DMS53 (cell line): ENCODE measurements at places on chromosomes 7 and 10.

GRCh38 chr7:147245274-147245673 lies 1128.7 kb downstream of the CNTNAP2 start:
- peak; percentile 70 for DNase-seq

DNA sequence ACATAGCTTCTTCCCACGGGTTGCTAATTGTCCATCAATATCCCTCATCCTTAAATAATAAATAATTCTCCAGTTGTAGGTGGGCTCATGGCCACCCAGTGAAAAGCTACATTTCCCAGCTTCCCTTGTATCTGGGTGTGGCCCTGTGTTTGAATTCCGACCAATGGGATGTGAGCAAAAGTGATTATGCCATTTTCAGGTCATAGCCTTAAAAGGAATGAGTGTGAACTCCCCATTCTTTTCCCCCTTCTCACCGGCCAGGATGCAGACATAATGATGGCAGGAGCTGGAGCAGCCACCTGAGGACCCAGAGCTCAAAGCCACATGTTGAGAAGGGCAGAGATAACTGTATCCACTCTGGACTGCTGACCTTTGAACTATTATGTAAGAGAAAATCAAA lies 30.3 kb upstream of the CALU start:
- no peak for DNase-seq

GRCh38 chr7:41333511-41333910 lies 369.4 kb downstream of the INHBA start:
- DNase-seq = no peak

- no peak for DNase-seq
Observed at GRCh38 chr7:91843831-91844230, 36.7 kb downstream of the MTERF1 start.

GRCh38 chr7:151501676-151502075 lies 18.0 kb downstream of the RHEB start:
- DNase-seq = no peak

DNA sequence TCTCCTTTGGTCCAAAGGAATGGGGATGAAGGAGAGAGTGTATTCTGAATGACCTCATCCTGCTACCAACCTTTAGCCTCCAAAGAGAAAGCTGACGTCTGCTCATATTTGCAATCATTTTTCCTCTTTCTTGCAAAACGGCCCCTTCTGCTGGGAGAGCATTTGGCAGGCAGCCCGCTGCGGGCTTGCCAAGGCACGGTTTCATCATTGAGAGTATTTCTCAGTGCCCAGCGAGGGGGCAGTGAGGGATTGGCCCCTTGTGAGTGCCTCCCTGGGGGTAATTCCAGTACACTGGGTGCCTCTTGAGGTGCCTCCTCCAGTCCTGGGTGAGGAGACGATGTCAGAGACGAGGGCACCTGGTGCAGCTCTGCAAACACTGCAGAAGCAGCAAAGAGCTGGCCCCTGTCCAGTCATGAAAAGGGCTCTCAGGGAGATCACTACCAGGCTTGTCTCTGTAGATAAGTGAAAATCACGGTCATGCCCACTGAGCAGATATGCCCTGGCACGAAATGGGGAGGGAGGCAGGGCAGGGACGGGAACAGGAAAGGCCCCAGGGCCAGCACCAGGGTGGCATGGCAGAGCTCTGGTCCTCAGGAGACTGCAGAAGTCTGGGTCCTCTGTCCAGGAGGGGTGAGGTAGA lies 48.7 kb upstream of the SHH start:
- DNase-seq = no peak

DNA sequence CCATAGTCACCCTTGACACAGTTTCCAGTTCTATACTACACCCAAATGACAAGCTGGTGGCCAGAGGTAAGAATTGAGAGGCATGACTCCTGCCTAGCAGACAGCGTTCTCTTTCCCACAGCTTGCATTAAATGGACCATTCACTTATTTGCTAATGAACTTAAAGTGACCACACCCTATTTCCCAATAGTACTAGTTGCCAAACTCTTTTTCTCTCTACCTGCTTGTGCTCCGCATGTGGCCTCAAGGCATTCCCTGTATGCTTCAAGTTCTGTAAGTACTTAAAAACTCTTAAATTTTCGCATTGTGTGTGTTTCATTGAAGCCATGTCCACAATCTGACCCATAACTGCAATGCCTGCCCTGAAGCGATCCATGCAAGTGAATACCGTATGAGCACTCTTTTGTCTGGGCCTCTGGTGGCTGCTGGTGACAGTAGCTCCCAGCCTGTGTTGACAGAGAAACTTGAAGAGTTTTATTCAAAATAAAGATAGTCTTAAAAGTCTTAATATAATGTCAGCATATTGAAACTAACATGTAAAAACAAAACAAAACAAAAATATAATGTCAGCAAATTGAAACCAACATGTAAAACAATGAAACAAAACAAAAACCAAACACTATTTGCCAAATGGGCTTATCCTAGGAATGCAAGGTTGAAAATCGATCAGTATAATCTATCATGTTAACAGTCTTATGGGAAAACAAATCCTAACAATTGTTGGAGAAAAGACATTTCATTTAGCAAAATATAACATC lies 73.6 kb downstream of the CCSER2 start:
- no peak for DNase-seq

- peak; percentile 92 for DNase-seq
Observed at GRCh38 chr7:129144095-129144833, at the start of gene TSPAN33. TSS of gene TSPAN33 (plus strand) at chr7:129144707. CDS start at chr7:129144981, 274 bp downstream.

DNA sequence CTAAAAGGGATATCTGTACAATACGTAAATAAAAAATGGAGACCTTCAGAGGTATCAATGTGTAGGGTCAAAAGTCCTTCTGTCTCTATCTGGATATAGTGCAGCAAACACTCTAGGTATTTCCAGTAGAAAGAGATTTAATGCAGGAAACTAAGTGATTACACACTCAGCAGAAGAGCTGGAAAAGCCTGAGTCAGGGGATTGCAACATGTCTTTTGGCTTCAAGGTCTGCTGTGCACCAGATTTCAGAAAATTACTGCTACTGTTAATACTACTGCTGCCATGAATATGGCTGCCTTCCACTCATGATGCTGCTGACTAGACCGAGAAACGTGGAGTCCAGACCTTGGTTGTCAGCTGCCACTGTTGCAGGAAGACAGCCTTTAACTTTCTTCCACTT lies 94.9 kb upstream of the DLX6 start:
- no peak for DNase-seq

DNA sequence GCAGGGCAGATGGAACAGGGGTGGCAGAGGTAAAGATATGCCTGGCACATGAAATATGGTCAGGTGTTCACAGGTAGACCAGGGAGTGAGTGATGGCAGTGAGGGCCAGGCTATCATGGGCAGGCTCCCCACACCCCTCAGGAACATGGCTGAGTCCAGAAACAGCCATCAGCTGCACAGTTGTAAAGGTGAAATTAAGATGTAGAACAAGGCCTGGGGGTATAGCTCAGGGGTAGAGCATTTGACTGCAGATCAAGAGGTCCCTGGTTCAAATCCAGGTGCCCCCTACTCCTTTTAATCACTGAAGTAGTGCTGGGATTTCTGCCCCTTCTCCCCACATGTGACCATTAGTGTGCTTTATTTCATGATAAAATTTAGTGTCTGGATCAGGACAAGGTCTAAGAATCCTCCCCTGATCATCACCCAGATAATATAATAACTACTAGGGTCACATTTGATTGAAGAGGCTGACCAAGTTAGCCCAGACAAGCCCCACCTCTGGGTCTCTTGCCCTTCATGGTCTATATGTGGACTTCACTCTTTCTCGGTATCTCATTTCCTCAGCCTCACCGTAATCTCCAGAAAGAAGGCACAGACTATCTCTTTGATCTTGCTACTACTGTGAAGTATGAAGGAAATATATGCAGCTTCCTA lies 69.0 kb downstream of the ZNF783 start:
- peak; percentile 32 for DNase-seq

DNA sequence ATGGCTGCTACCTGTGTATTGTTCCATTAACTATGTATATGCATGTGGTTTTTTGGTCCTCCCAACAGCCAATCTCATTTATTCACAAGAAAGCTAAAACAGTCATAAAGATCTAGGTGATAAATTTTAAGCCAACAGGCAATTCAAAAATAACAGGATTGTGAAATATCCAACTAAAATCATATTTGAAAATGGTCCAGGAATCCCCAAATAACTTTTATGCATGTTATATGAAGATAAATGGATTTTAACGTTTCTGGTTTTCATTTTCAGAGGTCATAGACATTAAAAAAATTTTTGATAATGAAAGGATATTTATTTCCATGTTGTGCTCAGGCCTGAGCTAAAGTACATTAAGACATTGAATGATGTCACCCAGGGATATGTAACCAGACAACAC lies 96.8 kb upstream of the JAZF1 start:
- DNase-seq = no peak

- no peak for DNase-seq
Observed at GRCh38 chr10:121698336-121698735, 100.1 kb upstream of the FGFR2 start.

DNA sequence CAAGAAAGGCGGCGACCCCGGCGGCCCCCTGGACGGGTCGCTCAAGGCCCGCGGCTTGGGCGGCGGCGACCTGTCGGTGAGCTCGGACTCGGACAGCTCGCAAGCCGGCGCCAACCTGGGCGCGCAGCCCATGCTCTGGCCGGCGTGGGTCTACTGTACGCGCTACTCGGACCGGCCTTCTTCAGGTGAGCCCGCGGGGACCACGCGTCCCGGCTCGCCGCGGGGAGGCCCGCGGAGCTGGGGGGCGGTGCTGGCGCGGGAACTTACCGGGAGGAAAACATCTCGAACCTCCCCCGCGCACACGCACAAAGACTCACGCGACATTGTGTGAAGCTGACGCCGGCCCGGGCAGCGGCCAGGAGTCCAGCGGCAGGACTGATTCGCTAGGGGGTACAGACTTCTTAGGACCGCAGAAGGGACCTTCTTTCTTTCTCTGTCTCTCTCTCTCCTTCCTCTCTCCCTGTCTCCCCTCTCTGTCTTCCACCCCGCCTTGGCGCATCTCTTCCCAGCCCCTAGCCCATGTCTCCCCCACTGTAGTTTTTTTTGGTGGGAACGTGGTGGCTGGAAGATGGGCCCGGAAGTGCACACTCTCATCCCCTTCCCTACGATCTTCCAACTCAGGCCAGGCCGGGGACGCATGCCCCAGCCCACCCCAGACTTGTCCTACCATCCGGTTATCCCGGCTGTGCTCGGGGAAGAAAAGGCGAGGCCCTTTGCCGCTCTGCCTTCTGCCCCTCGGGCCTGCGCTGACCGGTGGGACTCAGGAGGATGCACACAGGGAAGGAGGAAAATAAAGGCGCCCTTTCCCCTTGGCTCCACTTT lies 1.2 kb downstream of the EN2 start:
- no peak for DNase-seq

- DNase-seq = peak; percentile 71
Observed at GRCh38 chr10:14184841-14185315, 145.8 kb downstream of the FRMD4A start.

GRCh38 chr10:91367127-91367531 lies 43.0 kb upstream of the HECTD2 start:
- no peak for DNase-seq

- DNase-seq = no peak
Observed at GRCh38 chr10:110057456-110057855, 49.7 kb downstream of the ADD3 start.

DNA sequence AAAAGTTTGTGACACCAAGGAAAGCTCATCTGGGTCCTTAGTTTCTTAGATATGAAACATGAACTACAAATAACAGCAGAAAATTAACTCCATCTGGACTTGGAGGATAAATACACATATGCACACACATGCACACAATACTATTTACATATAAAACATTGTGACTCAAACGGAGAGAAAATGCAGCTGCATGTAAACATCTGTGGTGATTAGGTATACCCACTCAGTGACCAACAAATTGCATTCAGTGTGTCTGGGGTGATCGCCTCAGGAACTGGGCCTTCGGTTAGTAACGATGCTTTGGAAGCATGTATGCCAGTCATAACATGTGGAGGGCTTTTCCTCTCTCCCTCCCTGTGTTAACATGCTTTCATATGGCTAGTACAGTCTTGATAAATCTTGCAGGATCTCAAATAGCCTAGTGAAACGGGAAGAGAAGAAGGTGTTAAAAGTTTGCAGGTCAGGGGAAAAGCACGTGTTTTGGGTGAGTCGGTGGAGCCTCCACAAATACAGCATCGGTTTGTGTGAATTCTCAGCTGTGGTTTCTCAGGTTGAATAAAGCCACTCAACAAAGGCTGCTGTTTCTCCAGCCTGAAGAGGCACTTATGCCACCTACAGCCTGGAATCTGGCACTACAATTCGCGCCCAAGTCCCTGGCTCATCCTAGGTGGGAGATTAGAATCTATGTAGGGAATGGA lies 8.7 kb upstream of the GLRX3 start:
- DNase-seq = peak; percentile 83

GRCh38 chr7:96441436-96442084 lies 119.7 kb upstream of the SLC25A13 start:
- no peak for DNase-seq

DNA sequence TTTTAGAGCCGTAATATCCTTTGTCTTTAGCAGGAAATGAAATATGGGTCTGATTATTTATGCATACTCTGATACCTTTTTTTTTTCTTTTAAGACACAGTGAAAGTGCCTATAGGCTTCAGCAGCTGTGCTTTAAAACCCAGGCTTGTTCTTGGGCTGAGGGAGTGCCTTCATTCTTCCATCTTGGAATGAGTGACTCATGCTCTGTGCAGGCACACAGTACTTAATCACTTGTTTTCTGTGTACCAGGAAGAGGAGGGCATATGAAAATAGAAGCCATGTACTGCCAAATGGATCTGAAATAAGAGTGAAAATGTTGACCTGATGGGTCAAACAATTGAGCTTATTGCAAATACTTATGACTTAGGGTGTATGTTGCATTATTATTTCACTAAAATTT lies 12.0 kb downstream of the INPP5F start:
- peak; percentile 59 for DNase-seq

- no peak for DNase-seq
Observed at GRCh38 chr7:74443543-74444247, 10.0 kb upstream of the GTF2IRD1 start.

- no peak for DNase-seq
Observed at GRCh38 chr7:131100357-131101054, 227.2 kb upstream of the MKLN1 start.

GRCh38 chr7:16695621-16696237 lies 49.7 kb downstream of the BZW2 start:
- DNase-seq = peak; percentile 79

GRCh38 chr7:66894463-66895080 lies 26.5 kb upstream of the TMEM248 start:
- peak; percentile 53 for DNase-seq

DNA sequence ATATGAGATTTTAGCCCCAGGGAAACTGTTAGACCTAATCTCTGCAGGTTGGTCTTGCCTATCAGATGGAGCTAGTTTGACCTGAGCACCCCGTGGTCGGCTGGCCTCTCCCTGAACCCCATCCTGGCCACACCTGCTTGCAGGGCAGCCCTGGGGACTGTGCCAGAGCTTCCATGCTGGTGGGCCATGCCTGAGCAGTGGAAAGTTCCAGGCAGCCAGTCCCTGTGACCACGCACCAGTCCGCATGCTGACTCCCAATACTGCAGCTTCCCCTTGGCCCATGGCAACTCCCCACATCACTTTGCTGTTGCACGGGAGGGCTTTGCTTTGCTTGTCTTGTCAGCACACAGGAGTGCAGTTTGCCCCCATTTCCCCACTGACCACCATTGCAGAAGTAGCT lies 427.8 kb upstream of the SEMA3D start:
- no peak for DNase-seq

GRCh38 chr10:62735464-62736167 lies 68.9 kb upstream of the ADO start:
- no peak for DNase-seq
